Activated CD4-positive, alpha-beta T cell treated with anti-CD3 and anti-CD28 coated beads, Interleukin-2, amount 50 U/mL, for 1 hour (primary cell): ENCODE measurements at places on chromosomes 4 and X.

GRCh38 chrX:111041018-111041462 is 55.0 kb upstream of the PAK3 start:
- DNase-seq: peak; percentile 1

- no peak for DNase-seq
These were observed 161.6 kb upstream of the SPRY1 start for GRCh38 chr4:123234955-123235354.

DNA sequence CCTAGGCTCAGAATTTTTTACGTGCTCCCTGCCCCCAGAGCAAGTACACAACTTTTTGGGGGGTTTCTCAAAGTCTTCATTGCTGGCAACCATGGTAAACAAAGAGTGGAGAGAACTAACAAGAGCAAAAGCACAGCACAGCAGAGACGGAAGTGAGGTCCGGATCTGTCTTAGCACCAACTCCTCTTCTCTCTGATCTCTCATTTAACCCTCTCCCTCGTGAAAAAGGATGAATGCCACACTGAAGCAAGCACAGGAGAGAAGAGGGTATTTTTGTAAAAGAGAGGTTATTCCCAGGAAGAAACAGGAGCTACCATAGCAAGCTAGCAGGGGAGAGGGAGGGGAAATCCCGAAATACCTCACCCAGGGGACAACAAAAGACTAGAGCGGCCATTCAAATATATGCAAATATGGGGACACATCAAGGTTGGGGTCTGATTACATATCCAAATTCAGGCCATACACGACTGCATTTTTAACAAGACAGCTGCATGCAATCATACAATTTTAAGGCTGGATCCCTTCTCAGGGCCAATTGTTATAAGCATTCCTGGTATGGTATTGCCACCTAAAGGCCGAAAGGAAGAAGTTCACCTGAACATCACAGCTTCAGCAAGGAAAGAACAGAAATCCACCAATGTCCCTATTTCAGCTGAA is 46.6 kb downstream of the CD40LG start:
- peak; percentile 12 for DNase-seq

- DNase-seq: no peak
These were observed at the start of gene STAP1 for GRCh38 chr4:67558493-67558892. STAP1 (plus strand) TSS chr4:67558727; CDS start chr4:67558810, 83 bp downstream.

DNA sequence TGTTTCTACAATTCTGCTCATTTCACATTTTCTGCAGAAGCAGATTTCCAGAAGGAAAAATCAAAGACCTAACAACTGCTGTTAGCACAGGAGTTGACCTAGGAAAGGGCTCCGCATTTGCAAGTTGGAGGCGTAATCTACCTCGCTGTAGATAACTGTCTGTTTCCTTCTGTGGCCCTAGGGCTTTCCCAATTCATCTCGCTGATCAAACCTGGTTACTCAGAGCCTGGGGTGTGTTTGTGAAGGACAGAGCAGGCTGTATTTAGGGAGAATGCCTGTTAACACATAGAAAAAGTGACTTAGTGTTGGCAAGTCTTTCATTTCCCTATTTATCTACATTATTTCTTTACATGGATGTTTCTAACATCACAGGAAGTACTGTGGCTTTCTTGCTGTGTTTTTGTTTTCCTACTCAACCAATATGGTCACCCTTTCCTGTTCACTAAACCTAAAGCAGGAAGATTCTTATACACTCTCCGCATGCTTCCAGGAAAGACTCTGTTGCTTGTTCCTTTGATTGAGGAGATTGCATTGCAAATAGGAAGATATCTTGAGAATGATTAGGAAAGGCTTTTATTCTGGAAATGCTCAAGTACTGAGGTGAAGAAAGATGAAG is 40.5 kb downstream of the AGA start:
- no peak for DNase-seq

GRCh38 chr4:73853246-73853704 is at the start of gene PF4V1:
PF4V1 (plus strand) TSS chr4:73853296; CDS start chr4:73853363, 67 bp downstream.
- no peak for DNase-seq
